ENCODE measurements at places on chromosomes 4 and X.
A peak's percentile ranks its signal among the peaks of the same experiment; 100 is the strongest.

- no peak for DNase-seq
These were observed 16.9 kb upstream of the XPNPEP2 start for GRCh38 chrX:129721870-129722269.

DNA sequence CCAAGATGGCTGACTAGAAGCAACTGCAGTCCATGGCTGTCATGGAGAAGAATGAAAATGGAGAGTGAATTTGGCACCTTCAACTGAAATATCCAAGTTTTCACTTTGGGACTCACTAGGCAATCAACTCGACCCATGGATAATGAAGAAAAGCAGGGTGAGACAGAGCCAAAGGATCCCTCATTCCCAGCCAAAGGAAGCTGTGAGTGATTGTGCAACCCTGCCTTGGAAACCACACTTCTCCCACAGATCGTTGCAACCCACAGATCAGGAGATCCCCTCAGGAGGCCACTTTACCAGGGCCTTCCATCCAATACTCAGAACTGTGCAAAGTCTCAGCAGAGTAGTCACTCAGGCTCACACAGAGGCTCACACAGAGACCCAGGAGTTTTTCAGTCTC, 4.5 kb downstream of the CFAP299 start:
- DNase-seq = no peak

- DNase-seq = no peak
These were observed 29.9 kb downstream of the CPEB2 start for GRCh38 chr4:15031993-15032675.

- DNase-seq = peak; percentile 43
These were observed 893 bp upstream of the SEPTIN11 start for GRCh38 chr4:76948443-76949275.

DNA sequence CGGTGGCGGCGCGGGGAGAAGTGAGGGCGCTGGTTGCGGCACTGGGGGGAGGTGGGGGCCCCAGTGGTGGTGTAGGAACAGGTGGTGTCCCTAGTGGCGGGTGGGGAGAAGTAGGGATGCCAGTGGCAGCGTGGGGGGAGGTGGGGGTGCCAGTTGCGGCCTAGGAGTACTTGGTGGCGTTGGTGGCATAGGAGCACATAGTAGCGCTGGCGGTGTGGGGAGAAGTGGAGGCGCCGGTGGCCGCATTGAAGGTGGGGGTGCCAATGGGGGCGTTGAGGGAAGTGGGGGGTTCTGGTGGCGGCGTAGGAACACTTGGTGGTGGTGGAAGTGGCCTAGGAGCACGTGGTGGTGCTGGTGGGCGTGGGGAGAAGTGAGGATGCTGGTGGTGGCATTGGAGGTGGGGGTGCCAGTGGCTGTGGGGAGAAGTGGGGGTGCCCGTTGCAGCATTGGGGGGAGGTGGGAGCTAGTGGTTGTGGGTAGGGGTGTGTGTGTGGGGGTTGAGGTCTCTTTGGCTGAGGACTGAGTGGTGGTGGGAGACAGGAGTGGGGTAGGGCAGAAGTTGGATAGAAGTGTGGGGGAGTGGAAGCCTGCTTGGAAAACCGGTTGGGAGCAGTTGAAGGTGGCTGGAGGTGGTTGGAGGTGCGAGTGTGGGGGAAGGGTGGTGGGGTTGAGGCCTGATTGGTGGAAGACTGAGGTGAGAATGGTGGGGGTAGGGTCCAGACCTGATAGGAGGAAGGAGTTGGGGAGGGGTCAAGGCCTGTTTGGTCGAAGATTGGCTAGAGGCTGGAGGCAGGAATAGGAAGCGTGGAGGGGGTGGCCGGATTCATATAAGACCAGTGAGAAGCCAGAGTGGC, 1.1 kb downstream of the GCNA start:
- DNase-seq = no peak

DNA sequence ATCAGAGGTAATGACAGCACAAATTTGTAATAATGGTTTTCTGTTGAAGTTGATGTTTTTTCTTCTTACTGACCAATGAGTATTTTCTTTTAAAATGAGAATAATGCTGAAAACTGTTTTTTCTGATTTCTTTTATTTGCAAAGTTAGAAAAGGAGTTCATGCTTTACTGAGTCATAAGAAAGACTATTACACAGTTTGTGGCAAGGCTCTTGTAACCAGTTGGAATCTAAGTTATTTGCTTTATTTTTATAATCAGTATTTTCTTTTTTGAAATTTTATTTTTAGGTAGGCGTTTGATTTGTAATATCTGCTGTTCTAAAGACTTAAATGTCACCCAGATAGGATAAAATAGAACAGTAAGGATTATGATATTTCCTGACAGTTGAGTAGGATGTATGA, 25.5 kb downstream of the ANAPC4 start:
- DNase-seq = no peak

GRCh38 chr4:45568694-45569093, 555.2 kb downstream of the GABRG1 start:
- no peak for DNase-seq

DNA sequence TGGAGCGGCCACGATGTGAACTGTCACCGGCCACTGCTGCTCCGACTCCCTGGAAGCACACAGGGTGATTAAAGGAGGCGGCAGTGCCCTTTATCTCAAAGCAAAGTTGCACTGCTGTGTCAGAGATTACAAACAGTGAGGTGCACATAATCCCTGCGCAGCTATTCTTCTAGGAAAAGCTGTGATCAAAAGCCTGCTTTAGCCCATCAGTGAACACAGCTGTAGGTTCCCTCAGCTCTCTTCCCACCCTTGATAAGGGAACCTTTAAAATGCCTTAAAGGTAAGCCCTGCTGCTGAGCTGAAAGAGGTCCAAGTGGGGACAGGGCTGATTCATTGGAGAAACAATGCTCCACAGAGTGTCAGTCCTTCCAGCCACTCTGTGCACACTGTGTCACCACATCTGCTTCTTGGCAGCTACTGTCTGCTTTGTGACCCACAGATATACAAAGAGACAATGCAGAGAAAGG, 127.6 kb downstream of the EIF4E start:
- DNase-seq = no peak

- no peak for DNase-seq
These were observed 37.7 kb upstream of the RAB33B start for GRCh38 chr4:139416073-139416673.

DNA sequence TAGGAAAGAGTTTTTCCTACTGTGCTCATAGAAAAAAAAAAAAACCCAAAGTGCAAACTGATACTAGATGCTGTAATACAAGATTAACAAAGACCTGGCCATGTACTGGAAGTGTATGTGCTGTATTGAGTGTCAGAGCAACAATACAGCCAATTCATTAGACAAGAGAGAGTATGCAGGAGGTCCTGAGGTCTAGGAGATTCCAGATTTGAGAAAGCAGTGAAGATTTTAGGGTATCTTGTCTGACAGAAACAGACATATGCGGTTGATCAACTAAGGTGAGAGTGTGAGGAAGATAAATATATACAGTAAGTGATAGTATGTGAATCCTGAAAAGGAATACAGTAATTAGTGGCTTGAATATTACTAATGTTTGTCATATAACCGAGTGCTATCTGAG, 3.0 kb downstream of the GPR174 start:
- no peak for DNase-seq

GRCh38 chr4:106629268-106629625, 260.7 kb upstream of the GIMD1 start:
- no peak for DNase-seq

DNA sequence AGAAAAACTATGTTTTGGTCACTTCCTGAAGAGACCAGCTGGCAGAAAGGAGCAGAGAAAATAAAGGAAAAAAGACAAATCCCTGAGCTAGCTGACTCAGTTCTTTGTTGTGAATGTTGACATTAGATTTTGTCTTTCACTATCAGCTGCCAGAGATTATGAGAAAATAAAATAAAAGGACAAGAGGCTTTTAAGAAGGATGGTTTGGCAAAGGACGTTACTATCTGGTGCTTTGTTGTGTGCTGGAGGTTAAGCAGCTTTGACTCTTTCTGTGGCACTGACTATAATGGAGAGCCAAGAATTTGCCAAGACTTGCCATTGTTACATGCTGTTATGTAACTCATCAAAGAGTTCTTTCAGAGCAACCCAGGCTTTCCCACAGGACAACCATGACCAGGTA, 12.1 kb downstream of the ASB5 start:
- no peak for DNase-seq

DNA sequence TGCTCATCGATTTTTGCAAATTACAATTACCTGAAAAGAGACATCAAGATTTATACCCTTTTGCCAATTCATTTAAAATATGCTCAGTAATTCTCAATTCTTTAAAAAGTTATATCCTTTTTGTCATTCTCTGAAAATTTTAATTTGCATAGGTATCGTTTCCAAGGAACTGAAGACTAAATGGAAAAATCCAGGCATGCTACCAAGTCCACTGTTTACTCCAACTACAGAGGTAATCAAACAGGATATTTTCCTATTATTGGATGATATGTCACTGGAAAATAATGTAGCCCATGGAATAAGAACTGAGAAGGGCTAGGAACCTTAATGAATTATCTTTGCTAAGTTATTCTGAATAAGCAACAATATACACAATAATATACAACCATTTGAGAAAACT, 132.7 kb downstream of the THOC2 start:
- DNase-seq = no peak

GRCh38 chrX:50813843-50814661, at the start of gene SHROOM4:
Gene SHROOM4 (minus strand): TSS chrX:50814194. CDS start chrX:50814018, 176 bp downstream.
- no peak for DNase-seq

DNA sequence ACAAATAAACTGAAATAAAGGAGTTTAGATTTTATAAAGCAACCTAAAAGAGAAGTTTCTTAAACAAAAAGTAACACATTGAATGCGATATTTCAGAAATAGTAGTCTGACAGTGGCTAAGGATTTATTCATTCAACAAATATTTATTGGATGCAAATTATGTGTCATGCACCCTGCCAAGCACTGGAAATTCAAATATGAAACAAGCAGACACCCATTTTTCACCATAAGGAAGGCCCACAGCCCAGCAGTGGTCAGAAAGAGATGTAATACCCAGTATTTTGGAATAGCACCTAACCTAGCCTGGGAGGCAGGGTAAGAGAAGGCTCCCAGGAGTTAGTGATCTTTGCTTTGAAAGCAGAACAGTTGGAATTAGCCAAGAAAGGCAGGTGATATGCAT, 855.1 kb upstream of the TENM3 start:
- no peak for DNase-seq

GRCh38 chrX:132908891-132909290, 49.5 kb downstream of the HS6ST2 start:
- DNase-seq = no peak

Measured in activated CD8-positive, alpha-beta memory T cell treated with anti-CD3 and anti-CD28 coated beads for 4 hours (primary cell).